ENCODE measurements at places on chromosomes 3 and 15. TPM values are rescaled to one million over a fixed set of nuclear protein-coding genes. Genes with fewer than 3 reads are reported as not detected.

DNA sequence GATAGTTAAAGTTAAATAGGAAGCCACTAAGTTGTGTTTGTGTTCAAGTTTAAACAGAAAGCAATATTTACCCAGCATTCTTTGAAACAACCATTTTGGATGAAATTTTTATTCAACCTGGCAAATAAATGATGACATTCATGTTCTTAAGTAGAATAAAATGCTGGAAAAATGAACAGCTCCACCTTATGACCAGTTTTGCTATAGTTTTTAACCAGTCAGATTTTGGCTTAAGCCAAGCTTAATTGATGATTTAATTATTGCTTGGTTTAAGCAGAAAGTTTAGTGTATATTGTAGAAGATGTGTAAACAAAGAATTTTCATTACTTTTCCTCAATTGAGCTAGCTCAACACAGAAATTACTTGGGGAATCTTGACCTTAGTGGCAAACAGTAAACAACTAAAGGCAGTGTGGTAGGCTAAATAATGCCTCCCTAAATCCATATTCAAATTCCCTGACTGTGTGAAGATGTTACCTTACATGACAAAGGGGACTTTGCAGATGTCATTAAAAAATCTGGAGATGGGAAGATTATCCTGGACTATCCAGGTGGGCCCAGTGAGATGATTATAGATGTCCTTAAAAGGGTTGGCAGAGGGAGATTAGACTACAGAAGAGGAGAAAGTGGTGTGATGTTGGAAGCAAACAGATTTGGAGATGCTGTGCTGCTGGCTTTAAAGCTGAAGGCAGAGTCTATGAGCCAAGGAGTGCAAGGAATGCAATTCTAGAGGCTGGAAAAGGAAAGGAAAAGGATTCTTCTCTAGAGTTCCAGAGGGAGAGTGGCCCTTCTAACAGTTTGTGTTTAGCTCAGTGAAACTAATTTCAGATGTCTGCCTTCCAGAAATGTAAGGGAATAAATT lies 448.6 kb upstream of the GOLIM4 start:
- no peak for DNase-seq

DNA sequence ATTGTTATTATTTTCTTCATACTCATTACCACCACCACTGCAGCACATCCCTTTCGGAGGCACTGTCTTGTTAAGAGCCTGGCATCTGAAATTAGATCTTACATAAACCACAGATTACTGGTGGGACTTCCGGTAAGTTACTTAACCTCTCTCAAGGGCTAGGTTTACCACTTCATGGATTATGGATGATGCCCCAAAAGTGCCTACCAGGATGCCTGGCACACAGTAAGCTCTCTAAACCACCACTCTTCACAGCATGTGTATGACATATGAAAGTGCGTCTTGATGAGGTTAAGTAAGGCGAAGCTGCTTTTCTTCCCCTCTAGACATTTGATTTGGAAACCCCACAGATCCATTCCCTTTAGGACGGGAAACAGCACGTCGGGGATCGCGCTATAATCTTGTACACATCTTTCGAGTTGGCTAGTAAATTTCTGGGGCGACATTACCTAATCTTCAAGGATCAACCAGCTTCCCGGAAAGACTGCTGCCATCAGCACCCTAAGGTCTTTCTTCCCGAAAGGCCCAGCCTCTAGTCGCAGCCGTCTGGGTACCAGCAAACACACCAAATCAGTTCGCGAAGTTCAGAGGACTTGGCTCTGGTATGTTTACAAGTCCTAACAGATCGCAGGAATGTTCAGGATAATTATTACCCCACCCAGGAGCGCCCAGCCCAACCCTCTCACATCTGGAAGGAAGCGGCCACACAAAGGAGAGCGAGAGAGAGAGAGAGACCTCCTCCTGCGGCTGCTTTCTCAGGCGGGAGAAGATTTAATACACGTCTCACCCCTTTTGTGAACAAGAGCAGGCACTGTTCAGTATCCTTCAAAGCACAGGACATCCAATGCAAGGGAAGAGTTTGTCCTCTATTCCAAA lies 155.1 kb upstream of the FRMD4B start:
- DNase-seq, result no peak

- DNase-seq, result peak; percentile 83
Observed at GRCh38 chr3:183287301-183287971, 34.4 kb downstream of the B3GNT5 start.

- DNase-seq, result no peak
Observed at GRCh38 chr3:59699648-59700320, 650.0 kb upstream of the CFAP20DC start.

FAM227B gene
- 19.9 TPM for total RNA-seq

DNA sequence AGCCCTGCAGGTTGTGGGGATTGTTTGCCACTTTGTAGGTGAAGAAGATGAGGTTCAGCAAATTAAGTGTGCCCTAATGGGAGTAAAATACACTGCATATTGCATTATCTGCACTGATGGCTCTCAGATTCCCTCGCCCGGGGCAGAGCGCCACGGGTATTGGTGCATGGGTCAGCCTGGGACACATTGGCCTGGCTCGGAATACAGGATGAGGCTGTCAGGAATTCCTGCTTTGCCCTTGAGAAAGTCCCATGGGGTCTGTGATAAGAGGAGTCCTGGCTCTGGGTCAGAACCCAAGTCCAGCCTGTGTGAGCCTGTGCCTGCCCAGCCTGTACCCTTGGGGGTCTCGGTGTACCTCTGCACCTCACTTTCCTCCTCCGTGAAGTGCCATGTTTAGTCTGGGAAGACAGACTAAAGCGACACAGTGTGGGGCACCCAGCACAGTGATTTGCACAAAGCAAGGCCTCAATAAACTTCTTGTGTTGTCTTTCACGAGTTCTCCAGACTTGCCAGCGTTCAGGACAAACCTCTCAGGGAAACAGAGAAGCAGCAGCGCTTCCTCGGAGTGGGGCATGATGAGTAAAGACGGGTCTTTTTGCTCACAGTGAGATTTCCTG lies 107.6 kb downstream of the LRRK1 start:
- DNase-seq, result no peak

GPR171 gene
- total RNA-seq, result not detected

GRCh38 chr3:157023226-157023625 lies 136.7 kb downstream of the CCNL1 start:
- DNase-seq, result peak; percentile 19

GRCh38 chr3:81554801-81555200 lies 206.6 kb downstream of the GBE1 start:
- DNase-seq, result peak; percentile 67

- no peak for DNase-seq
Observed at GRCh38 chr3:117630469-117630868, 920.9 kb downstream of the TUSC7 start.

GRCh38 chr15:88202231-88202630 lies 54.3 kb downstream of the NTRK3 start:
- DNase-seq, result peak; percentile 39

DNA sequence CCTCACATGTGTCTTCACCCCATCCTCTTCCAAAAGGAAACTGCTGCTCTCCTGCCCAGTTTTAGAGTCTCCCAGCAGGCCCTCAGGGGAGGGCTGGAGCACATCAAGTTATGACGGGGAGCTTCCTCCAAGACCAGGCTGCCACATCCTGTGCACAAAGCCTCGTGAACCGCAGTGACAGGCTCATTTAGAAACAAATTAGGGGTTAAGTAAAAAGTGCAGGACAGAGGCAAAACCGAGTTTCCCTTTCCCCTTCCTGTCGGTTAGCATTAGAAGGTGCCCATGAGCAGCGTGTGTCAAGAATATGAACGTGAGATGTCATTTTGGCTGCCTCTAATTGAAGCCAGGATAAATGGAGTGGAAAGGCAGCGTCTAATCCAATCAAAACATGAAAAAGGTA lies 199.7 kb downstream of the ARRDC4 start:
- DNase-seq, result no peak

GRCh38 chr15:55770261-55770660 lies 27.3 kb upstream of the PRTG start:
- DNase-seq, result no peak

- DNase-seq, result no peak
Observed at GRCh38 chr3:126982126-126982470, 817 bp upstream of the PLXNA1 start.

GRCh38 chr3:183202004-183202722 lies 39.6 kb upstream of the LAMP3 start:
- no peak for DNase-seq

DNA sequence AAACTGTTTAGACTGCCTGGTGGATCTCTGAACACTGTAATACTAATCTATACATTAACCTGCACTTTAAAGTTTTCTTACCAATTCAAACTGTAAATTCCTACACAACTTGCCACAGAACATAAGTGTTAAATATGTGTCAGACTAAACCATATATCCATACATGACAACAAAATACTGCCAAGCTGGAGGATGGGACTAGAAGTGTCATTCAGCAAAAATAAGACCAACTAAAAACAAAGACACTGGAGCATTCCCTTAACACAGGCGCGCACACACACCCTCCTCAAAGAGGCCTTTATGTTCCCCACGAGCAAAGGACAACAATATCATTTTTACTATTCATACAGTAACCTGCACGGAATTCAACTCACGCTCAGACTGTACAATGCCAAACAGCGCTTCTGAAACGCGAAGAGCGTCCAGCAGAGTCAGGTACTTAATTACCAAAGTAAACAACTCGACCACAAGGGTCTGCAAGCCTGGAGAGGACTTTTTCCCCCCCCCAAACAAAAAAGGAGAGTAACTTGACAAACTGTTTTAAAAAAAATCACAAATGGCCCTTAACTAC lies 1.1 kb downstream of the DCUN1D1 start:
- DNase-seq, result no peak

SERINC4 gene
- total RNA-seq, result 0.10 TPM

OXNAD1 gene
- total RNA-seq, result 12.9 TPM

DNA sequence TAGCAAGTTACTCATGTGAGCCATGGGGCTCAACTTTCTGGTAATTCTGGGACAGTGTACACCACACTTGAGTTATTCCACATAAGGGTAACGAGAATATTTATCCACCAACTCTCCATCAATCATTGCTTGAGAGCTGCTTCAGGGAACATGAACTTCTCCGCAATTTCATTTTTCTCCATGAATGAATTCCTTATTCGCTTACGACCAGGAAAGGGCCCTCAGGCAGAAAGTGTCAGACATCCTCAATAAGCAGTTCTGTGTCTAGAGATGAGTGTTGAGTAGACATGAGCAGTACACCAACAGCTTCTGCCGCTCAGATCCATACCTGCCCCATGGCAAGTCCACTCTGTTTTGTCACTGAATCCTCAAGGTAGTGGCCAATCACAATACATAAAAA lies 24.8 kb upstream of the IQCF2 start:
- no peak for DNase-seq

Data from myocyte (in vitro differentiated cells).